ENCODE measurements at places on chromosomes 6 and 20.

DNA sequence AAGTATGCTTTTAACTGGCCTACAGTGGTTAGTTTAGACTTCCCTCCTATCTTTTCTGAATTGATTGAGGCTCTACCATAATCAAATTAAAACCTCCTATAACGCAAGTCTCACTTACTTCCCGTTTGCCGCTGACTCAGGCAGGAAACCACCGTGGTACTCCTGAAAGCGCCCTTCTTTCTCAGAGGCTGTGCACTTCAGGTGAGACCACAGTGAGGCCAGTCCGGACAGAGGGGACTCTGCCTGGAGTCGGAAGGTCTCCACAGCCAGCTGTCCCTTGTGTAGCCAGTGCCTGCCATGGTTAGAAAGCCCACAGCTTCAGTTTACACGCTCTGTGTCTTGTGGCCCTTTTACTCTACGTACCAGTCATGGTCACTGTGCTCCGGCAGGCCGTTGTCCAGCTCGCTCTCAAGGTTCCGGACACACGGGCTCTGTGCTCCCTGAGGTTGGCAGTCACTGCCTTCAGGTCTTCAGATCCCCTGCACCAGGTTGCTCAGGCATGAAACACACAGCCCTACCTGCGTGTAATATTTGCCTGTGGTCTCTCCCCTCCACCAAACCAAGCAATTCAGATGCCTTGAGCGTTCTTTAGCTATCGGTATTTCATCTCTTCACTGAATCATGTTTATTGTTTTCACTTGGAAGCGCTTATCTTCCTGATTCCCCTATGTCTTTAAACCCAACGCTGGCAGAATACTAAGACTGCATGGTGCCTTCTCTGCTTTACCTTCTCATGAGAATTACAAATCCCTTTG is 178.8 kb downstream of the SMOC2 start:
- no peak for DNase-seq

GRCh38 chr6:26205625-26206574 is 118.7 kb downstream of the HFE start:
- DNase-seq: peak; percentile 9

DNA sequence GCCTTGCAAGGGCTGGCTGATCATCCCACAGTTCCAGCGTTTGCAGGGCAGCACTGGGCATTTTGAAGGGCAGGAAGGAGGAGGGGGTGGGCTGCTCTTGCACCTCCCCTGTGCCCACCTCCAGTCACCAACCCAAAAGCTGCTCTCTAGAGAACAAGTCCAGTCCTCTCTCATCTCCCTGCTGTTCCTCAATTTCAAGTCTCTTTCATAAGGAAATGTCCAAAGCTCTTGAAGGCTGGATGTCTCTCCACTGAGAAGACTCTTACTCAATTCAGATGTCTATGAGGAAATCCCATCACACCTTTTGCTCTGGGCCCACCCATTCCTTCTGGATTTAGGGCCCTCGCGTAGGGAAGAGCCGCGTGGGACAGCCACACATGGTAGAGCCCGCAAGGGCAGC is 31.7 kb downstream of the WRNIP1 start:
- no peak for DNase-seq

GRCh38 chr6:157561414-157561790 is 180.4 kb downstream of the ZDHHC14 start:
- DNase-seq: no peak

DNA sequence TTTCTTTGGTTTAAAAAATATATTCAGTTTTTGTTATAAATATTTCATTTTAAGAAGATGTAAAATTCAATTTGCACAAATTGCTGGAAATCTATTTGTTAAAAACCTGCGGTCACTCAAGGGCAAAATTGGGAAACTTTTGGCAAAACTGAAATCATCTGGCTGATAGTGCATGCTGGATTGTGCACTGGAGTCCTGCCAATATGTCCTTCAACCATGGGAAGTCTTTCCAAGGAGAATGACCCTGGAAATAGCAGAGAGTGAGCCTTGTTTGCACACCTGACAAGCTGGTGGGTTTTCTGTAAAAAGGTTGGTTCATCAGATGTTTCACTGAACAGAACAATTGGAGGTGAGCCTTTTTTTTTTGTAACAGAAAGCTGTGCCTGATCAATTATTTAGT is 413.5 kb downstream of the BTBD3 start:
- no peak for DNase-seq

Data from stimulated activated naive CD4-positive, alpha-beta T cell (primary cell).